ENCODE measurements at places on chromosomes 6 and 20. TPM values are rescaled to one million over a fixed set of nuclear protein-coding genes. Genes with fewer than 3 reads are reported as not detected.

TREML1 gene
- polyA plus RNA-seq: 6.2 TPM

ABRACL gene
- polyA plus RNA-seq: 153 TPM

THBS2 gene
- 0.11 TPM for polyA plus RNA-seq

PPP1R3D gene
- polyA plus RNA-seq: 2.8 TPM

ECT2L gene
- polyA plus RNA-seq: not detected

OXT gene
- not detected for polyA plus RNA-seq

GRCh38 chr6:43687437-43688347, at the start of gene MRPS18A:
Gene MRPS18A (minus strand): TSS chr6:43687791. CDS start chr6:43687779, 12 bp downstream.
- peak; percentile 72 for DNase-seq

DNA sequence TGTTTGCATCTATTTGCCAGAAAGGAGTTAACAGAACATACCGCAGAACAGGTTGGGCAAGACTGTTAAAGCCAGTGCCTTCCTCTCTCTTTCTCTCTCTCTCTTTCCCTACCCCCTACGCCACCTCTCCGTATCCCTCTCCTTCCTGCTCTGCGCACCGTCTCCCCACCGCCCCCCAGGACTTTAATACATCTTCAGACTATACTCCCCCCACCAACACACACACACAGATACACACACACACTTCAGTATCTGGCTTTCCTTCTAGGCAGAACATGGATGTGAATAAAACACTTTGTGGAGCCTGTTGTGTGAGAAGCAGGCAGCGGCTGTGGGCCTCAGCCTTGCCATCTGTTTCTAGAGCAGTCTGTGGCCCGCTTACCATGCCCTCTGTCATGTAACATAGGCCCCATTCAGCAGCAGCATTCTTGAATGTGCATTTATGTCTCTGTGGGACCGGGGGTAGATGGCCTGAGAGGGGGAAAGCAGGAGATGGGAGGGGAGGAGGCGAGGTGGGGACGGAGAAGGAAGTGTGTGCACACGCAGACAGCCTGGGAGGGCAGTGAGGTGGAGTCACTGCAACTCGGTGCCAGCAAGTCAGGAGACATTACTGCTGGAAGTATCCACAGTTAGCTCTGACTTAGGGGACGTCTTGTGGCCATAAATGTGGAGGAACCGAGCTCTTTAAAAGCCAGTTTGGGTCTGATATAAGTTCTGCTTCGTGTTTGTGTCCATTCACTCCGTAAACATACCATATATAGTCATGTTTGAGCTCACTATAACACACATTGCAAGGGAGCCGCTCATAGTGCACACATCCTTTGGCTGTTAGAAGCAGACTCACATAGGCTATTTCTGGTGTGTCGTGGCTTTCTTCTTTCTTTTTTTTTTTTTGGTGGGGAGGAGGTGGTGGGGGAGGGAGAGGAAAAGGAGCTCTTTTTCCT, 38.4 kb downstream of the RREB1 start:
- DNase-seq: peak; percentile 18

DNA sequence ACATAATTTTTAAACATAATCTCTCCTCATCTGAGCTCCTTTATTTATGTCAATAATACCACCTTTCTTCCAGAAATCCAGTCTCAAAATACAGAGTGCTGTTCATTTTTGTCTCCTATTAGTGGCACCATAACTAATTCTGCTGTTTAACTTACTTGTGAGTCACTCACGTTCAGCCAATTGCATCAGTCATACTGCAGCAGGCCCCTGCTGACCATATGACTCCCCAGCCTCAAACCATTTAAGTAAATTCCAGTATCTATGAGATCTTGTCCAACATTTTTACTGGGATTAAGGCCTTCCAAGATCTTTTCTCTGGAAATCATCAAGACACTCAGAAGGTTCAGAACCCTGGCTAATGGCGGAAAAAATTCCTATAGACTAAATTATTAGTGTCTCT, 982.2 kb upstream of the MAP3K7 start:
- DNase-seq: no peak

- DNase-seq: no peak
Measured at GRCh38 chr6:81996414-81996813, 243.9 kb upstream of the TENT5A start.

DNA sequence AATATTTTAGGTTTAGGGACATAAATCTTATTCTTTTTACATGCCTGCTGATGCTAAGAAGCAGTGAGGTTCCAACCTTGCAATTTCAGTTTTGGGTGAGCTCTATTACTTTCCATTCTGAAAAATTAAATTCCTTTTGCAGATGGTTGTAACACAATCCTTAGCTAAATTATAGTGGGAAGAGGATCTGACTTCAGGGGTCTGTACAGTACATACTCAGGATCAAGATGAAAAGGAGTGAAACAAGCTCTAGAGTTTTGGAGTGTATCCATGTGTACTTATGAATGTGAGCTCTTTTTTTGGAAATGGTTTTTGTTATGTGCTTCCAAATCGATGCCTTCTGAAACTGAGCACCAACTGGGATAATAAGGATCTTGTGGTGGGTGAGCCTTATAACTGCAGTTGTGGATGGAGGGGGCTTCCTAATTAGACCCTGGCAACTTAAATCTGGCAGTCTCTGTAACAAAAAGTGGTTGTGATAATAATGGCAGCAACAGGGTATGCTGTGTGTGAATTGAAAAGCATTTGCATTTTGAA, 218.8 kb upstream of the MAP3K7 start:
- no peak for DNase-seq

- no peak for DNase-seq
Measured at GRCh38 chr6:33237741-33238140, 29.4 kb downstream of the RING1 start.

DNA sequence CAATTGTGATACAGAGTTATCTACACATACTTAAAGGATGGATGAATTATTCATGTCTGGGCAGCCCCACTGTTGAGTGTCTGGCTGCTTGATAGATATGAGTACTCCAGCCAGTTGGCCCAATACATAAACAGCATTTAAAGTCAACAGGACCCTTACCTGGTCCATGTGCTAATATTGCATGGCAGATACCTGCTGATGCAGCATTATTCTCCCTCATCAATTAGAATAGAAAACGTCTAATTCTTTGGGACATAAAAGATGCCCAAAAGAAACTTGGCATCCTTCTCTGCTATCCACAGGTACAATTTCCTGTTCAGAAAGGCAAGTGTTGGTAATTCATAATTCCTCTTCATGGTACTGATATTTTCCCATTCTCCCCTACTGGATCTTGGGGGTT, 550.8 kb downstream of the TFAP2B start:
- DNase-seq: no peak

DNA sequence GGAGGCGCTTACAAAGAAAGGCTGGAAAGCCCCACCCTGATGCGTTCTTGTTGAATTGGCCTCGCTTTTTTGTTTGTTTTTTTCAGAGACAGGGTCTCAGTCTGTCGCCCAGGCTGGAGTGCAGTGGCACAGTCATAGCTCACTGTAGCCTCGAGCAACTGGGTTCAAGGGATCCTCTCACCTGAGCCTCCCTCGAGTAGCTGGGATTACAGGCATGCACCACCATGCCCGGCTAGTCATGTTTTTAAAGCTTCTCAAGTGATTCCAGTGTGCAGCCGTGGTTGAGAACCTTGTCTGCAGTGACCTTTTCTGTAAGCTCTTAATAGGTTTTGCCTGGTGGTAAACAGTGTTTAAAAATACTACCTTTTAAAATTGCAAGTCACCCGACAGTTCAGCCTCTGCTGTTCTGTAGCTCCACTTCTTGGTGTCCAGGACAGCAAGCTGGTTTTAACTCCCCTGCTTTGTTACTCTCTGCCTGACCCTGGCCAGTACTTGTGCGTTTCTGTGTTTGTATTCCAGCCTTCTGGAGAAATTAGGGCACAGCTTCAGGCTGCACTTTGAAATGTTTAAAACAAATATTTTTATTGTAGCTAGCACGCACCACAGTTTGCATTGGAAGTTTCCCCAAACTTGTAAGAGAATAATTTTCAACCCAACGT, 54.4 kb downstream of the KDM1B start:
- no peak for DNase-seq

DNA sequence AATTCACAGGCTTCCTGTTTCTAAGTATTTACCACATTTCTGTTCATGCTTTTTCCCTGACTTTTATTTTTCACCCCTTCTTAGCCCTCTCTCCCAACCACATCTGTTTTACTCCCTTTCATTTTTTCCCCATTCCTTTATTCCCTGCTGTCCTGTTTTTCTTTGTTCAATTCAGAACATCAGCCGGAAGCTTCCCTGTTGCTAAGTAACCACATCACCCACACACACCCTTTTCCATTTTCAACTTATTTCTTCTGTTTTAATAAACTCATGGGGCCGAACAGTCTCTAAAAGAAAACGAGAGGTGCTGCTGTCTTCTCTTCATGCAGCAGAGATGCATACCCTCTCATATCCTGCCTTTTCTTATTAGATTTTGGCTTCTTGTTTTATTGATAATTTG, 53.5 kb upstream of the CEP85L start:
- no peak for DNase-seq

- no peak for DNase-seq
Measured at GRCh38 chr6:143953922-143954321, 54.1 kb downstream of the PLAGL1 start.

GRCh38 chr6:13280254-13280653, 48.1 kb downstream of the TBC1D7 start:
- DNase-seq: no peak

DNA sequence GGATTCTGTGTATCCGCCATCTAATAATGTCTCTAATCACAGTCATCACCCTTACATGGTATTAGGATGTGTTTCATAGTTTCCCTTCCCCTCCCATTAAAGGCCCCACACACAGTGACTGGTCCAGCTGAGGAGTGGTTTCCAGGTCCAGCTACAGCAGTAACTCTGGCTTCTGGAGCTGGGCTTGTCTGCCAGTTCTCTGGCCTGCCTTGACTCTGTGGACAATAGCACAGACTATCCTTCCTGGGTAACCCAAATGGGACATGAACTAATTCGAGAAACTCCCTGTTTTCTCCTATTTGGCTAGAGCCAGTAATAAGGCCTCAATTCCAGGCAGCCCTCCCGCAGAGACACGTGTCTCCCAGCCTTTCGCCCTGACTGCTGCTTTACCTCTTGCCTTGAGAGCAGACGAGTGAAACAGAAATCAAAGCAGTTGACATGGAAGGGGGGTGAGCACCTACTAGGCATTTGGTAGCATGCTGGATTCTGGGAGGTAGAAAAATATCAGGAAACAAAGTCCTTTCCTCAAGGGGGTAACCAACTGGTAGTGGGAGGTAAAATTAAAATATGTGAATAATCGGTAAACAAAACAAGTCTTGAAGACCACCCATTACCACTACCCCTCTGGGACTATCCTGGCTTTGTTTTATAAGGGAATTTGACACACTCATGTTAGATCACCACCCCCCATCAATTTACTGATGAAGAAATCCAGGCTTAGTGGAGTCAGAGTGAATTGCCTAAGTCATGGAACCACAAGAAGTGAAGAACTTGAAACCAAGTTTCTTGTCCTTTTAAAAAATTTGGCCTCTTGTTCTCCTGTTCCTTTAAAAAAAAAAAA, 1.2 kb downstream of the TRAF3IP2 start:
- no peak for DNase-seq

GRCh38 chr20:58019027-58019849, 209.2 kb downstream of the ANKRD60 start:
- no peak for DNase-seq

- no peak for DNase-seq
Measured at GRCh38 chr6:28400122-28400451, 540 bp upstream of the ZSCAN12 start.

DNA sequence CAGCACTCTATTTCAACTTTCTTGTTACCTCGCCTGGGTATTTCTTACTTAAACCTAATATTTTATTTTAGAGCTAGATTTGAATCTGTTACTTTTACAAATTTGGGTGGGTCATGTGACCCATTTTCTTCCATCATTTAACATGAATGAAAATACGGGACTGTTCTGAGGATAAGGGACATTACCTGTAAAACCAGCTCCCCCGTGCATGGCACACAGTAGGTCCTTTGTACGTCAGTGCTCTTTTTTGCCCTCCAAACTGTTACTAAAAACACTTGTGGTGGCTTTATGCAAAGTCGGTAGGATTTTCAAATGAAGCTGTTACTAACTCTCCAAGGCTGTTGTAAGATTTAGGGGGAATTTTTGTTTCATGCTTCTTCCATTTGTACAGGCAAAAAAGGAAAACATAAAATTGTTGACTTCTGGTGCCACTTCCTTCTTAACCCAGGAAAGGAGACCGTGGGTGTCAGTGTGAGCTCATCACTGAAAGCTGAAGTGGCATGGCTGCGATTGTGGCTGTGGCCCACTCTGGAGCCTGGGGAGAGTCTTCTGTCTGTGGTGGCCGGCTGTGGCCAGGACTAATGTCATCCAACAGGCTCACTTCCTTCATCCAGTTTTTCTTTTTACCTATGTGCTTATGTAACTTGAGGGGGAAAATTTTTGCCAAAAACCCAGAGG, 40.2 kb upstream of the PXDC1 start:
- DNase-seq: no peak

DNA sequence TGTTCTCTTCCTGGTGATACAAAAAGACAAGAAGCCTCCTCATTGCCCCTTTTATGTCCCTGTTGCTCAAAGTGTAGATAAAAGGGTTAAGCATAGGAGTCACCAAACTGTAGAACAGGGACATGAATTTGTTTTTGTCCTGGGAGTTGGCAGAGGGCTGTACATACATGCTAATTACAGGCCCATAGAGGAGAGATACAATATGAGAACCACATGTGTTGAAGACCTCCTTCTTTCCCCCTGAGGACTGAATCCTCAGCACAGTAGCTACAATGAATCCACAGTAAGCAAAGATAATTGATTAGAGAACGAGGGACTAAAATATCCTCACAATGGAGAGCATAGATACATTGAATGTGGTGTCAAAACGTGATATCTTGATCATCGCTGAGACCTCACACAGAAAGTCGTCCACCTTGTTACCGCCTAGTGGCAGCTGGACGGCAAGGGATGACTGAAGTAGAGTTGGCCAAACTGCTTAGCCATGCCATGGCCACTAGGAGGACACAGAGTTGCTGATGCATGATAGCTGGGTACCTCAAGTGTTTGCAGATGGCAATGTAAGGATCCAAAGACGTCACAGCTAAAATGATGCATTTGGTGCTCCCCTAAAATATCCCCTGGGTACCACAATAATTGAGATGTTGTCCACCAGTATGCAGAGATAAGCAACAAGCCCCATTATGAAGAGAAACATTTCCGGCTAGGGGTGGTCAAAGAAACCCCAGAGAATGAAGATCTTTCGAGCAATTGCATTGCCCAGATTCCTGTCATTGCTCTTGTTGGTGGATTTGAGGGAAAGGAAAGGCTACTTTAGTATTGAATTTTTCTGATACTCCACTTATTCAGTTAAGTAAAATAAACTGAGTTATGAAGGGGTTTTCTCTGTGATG, 15.0 kb downstream of the OR2B3 start:
- DNase-seq: no peak

- no peak for DNase-seq
Measured at GRCh38 chr20:4867051-4867450, 134.3 kb downstream of the SLC23A2 start.

All from immature natural killer cell (primary cell).